Mucosa of descending colon (tissue), 3 donors: ENCODE measurements at places on chromosomes 7 and 10. TPM values are rescaled to one million over a fixed set of nuclear protein-coding genes. Genes with fewer than 3 reads are reported as not detected.

DNA sequence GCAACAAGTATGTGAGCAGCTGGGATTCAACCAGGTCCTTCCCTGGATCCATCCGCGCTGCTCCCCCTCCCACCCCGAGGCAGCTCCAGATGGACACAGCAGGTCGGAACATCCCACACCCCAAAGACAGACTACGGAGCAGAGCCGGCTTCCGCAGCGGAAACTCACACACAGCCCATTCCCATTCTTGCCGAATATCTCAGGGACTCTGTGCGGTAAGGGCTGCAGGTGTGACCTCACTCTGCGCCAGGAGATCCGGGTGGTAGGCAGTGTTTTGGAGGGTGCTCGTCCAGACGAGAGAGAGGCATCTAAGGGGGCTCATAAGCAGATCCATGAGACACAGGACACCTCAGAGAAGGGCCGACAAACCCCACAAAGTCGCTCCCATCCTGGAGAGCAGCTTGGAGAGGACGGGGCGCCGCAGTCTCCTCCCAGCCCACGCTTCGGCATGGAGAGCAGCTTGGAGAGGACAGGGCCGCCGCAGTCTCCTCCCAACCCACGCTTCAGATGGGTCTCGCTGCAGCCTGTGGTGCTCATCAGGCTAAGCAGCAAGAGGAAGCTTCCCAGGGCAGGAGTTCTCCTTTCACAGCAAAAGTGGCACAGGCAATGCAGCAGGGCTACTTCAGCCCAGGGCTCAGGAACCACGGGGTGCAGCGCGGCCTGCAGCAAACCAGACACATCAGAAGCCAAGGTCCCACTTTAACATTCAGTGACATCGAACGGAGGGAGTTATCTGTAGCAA lies 179.9 kb downstream of the DIP2C start:
- DNase-seq, result no peak

DNA sequence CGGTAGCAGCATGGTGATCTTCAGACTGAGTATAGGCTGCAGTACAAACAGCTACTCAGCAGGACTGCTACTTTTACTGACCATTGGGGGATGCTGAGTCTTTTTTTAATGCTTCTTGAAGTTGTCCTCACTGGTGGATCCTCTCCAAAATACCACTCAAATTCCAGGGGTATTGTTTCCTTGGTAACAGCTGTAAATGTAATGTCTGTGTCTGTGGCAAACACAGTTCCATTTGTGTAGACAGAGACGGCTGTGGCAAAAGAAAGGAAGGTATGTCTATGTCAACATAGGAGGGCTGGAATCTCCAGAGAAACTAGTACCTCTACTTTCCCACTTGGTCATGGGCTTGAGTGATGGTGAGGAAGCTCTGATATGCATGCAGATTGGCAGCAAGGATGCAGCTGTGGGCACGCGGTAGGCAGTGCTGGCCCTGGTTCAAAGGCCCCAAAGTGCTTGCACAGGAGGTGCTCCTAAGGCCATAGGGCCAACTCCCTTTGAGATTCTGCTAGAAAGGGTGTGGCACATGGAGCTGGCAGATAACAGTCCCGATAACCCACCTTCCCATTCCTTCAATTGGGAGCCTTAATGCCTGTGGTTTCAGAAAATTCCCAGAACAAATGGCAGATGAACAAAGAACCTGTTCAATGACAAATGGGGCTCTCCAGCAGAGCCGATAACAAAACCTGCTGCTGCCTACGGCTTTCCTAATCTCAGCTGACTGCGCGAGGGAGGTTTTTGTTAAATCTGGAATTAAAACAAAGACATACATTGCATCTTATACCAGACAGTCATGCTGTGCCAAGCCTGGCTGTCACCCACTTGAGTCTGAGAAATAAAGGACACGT lies 43.0 kb downstream of the PKD1L1 start:
- DNase-seq, result no peak

DNA sequence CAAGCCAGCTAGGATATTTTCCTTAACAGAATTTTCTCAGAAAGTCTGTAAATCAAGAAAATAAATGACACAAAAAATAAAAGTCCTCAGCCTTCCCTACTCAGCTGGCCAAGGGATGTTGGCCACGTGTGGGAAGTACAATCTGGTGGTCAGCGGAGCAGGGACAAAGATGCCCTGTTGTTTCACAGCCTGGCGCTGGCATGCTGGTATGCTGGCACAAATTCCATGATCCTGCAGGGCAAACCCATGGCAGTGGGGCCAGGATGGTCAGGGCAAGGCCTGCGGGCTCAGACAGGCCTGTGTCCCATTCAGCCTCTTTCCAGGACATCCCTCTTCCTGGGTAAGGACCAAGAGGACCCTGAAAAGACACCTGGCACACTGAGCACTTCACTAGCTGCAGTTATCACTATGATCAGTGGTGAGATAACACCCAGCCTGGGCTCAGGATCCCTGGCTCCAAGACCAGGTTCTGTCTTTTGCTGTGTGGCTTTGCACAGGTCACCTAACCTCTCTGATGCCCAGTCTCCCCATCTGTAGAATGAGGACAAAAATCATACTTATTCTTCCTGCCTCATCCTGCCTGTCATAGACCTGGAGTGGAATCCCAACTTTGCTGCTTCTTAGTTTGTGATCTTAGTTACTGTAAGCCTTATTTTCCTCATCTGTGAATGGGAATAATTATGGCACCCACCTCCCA lies 10.8 kb upstream of the HSPA12A start:
- DNase-seq, result no peak

SLC26A4 gene
- 0.48 TPM for total RNA-seq

C7orf33 gene
- total RNA-seq, result not detected
